ENCODE measurements at places on chromosomes 12 and 14.

DNA sequence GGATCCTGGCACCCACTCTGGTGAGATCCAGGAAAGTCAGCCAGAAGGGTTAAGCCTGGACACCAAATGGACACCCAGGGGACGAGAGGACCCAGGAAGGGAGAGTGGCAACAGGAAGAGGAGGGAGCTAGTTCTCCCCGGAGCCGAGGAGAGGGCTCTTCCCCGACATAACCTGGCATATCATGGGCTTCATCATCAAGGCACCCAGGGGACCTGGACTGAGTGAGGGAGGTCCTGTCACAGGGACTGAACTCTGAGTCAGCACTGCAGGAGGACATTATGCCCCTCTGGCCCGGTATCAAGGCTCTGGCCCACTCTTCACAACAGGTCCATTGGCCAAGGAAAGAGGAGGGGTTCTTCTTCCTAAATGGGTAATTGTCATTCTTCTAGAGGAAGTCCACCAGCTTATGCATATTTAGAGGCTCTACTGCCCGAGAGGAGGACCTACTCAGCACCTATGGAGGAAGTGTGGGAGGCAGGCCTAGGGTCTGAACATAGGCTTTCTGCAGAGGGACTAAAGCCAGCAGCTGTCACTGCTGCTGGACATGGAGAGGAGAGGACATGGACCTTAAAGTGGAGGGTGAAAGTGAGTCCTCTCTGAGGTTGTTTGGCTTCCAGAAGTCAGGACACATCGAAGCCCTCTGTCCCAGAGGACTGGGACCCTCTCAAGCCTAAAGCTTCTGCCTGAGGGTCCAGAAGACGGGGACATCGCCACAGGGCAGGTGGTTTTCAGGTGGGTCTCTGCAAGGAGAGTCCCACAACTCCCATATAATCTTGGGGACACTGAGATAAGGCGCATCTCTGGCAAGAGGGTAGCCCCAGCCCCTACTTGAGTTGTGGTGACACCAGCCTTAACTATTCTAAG, 18.6 kb downstream of the ISCA2 start:
- no peak for DNase-seq

- no peak for DNase-seq
Observed at GRCh38 chr12:126163984-126164383, 1098.7 kb downstream of the AACS start.

- no peak for DNase-seq
Observed at GRCh38 chr12:106205208-106206069, 42.4 kb downstream of the CKAP4 start.

DNA sequence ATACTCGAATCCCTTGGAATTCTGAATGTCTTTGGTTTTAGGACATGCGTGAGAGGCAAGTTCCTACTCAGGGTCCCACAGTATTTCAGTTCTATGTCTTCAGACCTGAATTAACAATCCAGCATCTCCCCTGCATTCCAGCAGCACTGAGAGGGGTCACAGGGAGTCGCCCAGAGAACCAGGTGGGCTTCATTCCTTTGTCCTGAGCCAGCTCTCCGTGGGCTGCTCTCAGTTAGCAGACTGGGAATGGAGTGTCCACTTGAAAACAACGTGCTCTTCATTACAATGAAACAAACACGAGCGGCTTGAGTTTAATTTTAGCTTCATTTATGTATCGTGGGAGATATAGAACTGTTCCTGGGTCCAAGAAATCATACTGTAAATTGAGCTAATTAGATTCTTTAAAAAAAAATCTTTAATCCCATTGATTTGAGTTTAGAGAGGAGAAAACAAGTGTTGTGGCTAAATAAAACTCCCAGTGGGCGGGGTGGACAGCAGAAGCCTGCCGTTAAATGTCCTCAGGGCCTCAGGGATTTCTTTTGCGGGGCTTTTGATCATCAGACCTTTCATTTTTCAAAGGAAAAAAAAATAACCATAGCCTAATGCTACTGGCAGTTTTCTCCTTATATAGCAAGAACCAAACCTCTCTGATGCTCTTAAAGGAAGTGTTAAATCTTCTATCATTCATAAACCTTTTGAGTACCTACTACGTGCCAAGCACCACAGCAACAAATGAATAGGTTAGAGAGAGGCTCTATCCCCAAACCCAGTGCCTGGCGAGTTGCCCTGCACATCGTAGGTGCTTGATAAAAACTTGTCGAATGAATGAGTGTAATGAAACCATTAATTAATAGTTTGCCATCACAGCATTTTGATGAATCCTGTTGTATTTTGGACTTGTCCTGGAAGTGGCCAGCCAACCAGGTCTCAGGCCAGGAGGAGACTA, 140.4 kb downstream of the CHST11 start:
- DNase-seq: no peak

DNA sequence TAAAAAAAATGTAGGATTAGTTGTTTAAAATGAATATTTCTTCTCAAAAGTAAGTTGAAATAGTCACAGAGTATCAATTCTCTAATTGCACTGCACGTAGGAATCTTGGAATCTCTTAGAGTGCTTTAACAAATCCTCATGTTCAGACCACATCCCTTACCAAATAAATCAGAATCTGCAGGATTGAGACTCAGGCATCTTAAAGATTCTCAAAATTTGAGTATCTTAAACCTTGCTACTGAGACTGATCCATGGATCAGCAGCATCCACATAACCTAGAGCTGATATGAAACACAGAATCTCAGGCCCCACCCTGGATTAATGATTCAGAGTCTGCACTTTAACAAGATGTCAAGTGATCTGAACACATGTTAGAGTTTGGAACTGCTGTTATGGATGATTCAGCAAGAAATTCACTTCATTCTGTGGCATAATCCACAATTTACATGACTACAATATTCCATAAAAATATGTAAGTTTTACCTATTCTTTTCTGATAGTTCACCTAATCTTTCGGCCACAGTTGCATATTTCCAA, 58.7 kb downstream of the ADAMTS20 start:
- DNase-seq: no peak

DNA sequence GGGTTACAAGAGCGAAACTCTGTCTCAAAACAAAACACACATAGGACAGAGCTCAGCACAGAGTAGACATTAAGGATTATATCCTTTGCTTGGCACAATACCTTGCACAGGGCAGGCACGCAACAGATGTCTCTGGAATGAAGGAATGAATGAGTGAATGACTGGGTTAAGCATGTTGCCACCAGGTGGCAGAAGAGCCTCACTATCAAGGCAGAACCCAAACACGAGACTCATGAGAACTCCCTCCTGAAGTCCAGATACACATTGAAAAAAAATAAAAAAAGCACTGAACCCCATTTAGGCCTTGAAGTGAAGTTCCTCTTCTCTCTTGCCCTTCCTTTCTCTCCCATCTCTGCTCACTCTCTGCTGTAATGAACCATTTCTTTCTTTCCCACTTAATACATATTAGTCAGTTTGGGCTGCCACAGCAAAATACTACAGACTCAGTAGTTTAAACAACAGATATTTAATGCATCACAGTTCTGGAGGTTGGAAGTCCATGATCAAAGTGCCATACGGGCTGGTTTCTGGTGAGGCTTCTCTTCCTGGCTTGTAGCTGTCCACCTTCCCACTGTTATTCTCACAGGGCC, 26.6 kb upstream of the LTA4H start:
- peak; percentile 44 for DNase-seq

DNA sequence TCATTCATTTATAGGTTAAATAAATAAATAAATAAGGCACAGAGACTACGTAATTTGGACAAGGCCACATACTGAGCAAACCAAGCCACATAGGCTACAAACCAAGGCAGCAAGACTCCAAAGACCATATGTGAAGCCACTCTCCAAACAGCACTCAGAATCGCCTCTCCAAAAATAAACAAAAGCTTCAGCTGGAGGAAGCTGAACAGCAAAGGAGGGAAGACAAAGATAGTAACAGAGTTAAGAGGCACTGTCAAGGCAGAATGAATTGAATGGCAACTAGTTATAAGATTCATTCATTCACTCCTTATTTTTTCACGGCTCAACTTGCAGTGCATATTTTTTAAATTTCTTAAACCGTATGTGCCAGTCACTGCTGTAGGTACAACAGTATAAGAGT, 200.5 kb upstream of the GRIP1 start:
- no peak for DNase-seq

DNA sequence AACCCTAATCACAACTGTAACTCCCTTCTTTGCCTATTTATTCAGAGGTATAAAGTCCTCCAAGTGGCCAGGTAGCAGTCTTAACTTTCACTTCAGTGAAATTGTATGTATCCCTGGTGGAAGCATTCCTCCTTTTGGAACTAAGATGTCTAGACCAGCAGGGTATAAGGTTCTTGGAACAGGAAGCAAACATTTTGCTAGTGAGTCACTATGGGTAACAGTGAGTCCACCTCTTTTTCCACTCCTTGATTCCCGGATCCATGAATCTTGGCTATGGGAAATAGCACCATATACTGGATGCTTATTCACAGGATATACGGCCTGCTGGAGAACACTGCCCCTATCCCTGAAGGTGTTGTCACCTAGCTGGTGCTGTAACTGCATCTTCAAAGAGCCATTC, 80.2 kb downstream of the KCNA5 start:
- no peak for DNase-seq

GRCh38 chr12:30792648-30793499, 38.1 kb upstream of the CAPRIN2 start:
- DNase-seq: no peak

- DNase-seq: no peak
Observed at GRCh38 chr12:93626160-93626559, 51.0 kb upstream of the CRADD start.

- DNase-seq: no peak
Observed at GRCh38 chr12:30570211-30570890, 125.3 kb downstream of the IPO8 start.

DNA sequence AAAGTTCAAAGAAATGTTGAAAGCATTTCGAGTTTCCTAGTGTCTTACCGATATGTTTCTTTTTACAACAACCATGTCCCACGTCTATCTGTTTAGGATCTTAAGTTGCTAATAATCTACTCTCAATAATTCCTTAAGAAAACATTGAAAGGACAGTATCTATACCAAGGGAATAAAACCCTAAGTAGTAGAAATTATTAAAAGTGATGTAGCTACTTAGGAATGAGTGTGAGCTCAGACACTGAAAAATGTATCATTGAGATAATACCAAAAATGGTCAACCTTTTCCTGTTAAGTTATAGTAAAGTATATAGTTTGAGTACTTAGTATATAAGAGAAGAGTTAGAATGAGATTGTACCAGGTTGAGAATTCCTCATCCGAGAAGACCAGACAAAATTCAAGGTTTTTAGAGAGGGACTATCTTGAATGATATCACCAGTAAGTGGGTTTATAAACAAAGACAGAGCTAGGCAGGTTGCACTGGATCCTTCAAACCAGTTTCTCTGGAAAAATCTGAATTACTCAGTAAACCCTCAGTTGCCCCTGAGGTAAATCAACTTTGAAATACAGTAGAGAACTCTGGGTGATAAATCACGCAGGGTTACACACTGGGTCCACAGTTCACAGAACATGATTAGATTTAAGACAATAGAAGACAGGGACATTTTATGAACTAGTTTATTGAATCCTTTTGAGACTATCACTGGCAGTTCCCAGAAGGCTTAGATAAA, 96.8 kb downstream of the ERGIC2 start:
- DNase-seq: no peak

GRCh38 chr14:22168092-22168955, 420.7 kb downstream of the DAD1 start:
- no peak for DNase-seq

DNA sequence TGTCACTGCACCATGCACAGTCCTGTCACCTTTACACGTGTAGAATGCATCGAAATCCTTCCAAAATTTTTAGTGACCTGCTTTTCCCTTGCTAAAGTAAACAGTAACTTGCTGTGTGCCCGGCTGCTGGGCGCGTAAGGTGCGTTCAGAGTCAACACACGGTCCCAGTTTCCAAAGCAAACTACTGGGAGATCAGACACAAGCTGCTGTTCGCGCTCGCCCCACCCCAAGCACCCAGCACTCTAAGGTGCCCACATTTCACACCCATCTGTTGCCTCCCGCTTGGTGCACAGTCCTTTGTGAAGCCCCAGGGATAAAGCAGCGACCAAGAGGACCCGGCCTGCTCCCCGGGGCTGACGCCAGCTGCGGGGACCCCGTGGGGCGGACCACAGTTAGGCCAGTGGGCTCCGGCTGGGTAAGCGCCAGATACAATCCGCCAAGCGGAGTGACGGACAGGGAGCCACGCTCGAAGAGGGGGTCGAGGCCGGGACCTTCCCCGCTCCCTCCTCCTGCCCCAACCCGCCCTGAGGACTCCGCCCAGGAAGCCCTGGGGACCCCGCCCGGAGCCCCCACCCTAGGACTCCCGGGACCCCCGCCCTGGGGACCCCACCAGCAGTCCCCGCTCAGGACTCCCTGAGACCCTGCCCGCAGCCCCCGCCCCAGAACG, 633 bp downstream of the STX2 start:
- no peak for DNase-seq

DNA sequence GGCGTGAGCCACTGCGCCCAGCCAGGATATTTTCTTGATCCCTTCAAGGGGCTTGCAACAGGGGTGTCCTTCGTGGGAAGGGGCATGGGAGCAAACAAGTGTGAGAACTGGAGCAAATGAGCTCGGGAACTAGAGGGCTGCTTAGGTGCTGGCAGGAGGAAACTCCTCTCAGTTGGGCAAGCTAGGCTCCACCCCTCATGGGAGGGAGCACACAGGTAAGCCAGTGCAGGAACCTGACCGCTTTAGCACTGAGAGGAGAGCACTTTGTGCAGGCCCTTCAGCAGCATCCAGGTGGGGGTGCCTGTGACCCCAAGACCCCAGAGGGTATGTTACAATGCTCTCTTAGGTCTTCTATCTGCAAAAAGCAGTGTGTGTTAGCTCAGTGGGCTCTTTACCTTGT, 755.4 kb upstream of the MDGA2 start:
- DNase-seq: no peak

DNA sequence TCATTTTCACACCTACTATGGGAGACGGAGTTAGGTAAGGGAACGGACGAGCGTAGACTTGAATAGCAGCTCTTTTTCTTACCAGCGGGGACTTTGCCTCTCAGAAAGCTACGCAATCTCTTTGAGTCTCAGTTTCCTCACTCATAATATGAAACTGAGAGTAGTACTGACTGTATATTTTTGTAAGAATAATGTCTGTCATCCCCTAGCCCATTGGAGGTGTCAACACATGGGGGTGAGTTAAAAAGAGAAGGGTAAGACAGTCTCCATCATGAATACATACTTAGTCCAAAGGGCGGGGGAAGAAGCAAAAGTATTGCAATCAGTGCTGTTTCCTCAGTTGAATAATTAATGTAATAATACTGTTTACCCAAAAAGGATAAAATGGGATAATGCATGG, 592.2 kb downstream of the NRXN3 start:
- no peak for DNase-seq

DNA sequence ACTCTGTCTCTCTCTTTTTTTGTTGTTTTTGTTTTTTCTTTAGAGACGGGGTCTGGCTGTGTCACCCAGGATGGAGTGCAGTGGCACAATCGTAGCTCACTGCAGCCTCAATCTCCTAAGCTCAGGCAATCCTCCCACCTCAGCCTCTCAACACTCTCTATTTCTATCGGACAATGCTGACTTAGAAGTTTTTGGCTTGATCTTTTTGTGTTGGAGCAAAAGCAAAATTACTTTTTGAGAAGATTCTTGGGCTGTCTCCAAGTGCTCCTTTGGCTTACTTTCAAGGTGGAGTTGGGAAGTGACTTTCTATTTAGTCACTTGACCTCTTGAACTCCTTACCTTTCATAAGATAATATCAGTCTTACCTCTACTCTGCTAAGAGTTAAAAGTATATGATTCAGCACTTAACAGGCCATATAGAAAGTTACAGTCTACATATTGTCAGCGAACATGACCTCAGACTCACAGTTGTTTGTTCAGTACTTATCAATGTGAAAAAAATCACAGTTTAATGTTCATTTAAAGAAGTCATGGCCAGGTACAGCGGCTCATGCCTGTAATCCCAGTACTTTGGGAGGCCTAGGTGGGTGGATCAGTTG, 15.4 kb upstream of the MIA2 start:
- DNase-seq: no peak
